ENCODE measurements at places on chromosomes 5 and 9.

- no peak for DNase-seq
Observed at GRCh38 chr9:137878146-137878941, 762 bp downstream of the CACNA1B start.

DNA sequence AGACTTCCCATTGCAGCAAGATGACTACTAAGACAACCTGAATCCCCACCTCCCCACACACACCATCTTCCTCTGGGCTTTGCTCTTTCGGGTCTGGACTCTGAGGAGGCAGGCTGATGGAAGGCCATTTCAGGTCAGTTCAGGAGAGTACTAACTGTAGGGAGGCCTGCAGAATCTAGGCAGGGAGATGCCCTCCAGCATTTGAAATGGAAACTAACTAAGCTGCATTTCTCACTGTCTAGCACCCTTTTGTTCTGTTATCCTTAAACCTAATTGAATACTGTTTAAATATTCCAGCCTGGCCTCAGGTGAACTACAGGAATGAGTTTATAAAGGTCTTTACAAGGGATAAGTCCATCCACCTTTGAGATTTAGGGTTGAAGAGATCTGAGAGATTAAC, 4.9 kb upstream of the TBCA start:
- no peak for DNase-seq

- no peak for DNase-seq
Observed at GRCh38 chr5:139120521-139120920, 77.6 kb downstream of the SIL1 start.

DNA sequence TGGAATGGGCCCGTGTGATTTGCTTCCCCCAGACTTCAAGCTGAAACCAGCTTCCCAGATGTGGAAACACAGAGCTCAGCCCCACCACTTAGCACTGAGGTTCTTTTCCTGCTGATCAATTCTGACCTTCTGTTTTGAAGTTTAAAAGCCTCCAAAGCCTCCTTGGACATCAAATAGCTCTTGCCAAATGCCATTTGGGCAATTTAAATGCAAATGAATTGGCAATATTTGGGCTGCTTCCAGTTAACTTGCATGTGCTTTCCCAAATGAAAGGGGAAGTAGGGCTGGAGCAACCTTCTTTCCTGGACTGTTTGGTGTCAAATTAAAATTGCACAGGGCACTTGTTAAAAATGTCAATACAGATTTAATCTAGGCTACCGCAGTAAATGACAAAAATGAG, 710.5 kb downstream of the TLR4 start:
- DNase-seq = no peak

- DNase-seq = no peak
Observed at GRCh38 chr5:96595300-96596090, 66.7 kb upstream of the CAST start.

- DNase-seq = no peak
Observed at GRCh38 chr5:61897251-61897650, 408.8 kb upstream of the KIF2A start.

DNA sequence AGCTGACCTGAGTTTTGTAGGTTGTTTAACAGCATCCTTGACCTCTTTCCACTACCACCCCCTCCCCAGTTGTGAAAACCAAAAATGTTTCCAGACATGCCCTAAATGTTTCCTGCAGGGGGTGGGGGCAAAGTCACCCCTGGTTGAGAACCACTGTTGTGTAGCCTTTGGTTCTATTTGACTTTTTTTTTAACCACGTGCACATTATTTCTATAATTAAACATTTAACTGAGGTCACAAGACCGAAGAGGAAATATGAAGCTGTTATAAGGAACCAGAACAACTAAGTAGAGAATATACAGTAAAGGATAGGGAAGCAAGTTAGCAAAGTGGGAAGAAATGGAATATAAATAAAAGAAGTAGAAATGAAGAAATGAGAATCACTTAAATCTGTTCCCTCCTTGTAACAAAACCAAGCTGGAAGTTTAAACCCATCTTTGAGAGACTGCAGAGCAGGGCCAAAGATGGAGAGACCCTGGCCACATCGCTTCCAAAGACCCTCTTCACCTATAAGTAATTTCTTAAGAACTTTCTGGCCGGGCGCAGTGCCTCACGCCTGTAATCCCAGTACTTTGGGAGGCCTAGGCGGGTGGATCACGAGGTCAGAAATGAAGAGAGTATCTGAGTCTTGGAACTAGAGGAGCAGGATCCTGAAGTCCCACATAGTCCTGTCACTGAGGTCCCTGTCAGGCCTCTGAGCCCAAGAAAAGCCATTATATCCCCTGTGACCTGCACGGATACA, 14.4 kb downstream of the SIT1 start:
- no peak for DNase-seq

GRCh38 chr5:86986837-86987236, 280.8 kb upstream of the RASA1 start:
- no peak for DNase-seq

DNA sequence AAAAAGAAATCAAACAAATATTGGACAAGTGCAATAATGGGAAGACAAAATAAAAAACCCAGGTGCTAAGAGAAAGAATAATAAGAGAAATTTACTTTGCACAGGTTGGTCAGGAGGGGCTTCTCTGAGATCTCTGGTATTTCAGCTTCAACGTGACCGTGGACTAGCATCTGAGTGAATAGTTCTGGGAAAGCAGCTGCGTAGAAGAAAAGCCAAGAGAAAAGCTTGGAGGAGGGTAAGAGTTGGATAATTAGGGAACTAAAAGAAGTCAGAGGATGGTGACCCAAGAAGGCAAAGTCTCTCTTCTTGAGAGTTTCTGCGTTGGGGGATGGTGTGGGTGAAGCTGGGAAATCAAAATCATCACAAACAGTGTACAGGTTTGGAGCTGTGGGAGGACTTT, 41.6 kb downstream of the YIPF5 start:
- DNase-seq = no peak

GRCh38 chr5:132098151-132098594, 24.6 kb downstream of the CSF2 start:
- DNase-seq = no peak

DNA sequence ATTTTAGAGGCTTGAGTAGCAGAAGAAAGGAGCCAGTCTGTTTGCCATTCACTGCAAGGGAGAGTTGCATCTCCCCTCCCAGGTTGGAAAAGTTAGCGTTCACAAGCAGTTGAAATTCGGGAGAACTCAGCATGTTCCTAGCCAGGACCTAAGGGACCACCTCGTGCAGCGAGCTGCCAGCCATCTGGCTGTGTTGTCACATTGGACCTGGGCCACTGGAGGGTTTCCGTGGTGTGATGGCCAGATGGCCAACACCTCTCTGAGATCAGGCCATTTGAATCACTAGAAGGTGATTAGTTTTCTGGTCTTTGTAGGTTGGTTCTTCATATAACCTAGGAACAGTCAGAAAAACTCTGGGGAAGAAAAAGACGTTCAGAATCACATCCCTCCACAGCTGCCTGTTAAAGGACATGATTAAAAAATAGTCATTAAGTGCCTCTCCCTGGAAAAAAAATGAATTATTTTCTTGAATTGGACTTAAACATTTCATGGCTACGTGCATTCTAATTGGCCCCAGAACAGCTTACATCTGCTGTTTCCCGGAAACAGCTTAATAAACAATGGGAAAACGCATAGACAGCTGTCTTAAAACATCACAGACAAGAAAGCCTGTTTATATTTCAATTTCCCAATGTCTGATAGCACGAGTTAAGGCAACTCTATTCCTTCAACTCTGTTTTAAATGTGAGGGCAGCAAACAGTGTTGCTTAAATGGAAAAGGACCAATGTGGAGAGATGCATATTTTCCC, 303.9 kb downstream of the TENT4A start:
- DNase-seq = peak; percentile 23

GRCh38 chr9:69218166-69218565, 44.1 kb downstream of the TJP2 start:
- DNase-seq = no peak

DNA sequence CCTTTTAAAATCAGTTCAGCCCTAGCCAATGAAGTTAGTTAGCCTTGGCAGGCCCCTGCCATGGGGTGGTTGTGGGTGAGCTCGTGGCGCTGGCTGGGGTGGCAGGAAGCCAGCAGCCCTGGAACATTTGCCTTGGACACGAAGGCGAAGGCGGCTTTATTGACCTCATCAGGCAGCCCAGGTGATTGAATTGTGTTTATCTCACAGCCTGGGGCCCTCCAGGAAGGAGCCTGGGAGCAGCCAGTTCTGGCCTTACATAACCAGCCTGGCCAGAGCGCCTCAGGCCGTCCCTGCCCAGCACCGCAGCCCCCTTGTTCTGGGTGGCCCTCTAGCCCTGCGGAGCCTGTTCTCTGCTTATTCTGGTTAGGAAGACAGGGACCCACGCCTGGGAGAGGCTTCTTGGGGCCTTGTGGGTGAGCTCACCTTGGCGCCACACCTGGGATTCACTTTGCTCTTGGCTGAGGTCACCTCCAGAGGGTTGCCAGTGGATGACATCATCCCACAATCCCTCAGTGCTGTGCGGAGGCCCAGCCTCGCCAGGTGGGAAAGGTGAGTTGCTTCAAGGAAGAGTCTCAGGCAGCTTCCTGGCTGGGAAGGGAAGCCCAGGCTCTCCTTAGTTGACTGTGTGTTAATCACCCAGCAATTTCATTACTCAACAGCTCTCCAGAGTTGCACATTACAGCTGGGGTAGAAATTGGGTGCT, 54.4 kb upstream of the RPL26L1 start:
- no peak for DNase-seq

DNA sequence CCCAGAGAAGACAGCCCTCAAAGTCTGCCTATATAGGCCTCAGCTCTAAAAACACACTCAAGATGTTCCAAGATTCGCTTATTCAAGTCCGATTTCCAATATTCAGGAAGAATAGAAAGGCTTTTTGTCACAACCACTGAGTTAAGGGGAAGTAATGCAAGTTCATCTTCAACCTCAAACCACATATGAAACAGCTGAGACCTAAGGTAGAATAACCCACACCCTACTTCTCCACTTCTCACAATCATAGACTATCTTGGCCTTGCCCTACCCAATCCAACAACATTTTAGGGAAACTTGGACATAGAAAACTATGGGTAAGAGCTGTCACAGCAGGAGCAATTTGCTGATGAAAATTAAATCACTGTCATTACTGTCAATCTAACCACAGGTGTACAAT, 152.0 kb upstream of the LRRTM2 start:
- DNase-seq = no peak

- DNase-seq = no peak
Observed at GRCh38 chr5:56746553-56747339, 68.6 kb upstream of the MAP3K1 start.

GRCh38 chr5:32390819-32391591, 53.5 kb downstream of the ZFR start:
- DNase-seq = no peak

- no peak for DNase-seq
Observed at GRCh38 chr5:90099099-90099498, 310.5 kb downstream of the CETN3 start.

GRCh38 chr5:56449071-56449640, 216.0 kb upstream of the ANKRD55 start:
- no peak for DNase-seq

DNA sequence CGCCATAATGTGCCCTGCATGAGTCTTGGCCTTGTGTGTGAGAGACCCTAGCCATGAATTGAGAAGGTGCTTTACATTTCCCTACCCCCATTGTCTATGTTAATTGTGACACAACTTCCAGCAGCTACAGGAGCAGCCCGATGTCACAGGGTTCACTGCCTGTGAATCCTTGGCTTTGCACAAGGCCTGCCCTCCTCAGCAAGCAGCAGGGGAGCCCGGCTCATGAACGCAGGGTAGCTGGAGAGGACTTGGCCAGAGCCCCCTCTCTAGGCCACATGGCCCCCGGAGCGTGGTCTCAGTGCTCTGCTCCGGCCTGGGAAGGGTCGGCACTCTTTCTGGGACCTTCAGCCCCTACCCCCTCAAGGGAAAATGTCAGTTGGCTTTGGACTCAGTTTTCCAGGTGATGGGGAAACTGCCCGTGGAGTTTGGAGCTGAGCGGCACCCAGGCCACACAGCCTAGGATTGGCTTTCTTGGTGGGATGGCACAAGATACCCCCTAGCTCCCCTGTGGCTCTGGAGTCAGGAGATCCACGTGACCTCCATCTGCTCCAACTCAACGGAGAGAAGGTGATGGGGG, 160.8 kb downstream of the DAB2IP start:
- no peak for DNase-seq

DNA sequence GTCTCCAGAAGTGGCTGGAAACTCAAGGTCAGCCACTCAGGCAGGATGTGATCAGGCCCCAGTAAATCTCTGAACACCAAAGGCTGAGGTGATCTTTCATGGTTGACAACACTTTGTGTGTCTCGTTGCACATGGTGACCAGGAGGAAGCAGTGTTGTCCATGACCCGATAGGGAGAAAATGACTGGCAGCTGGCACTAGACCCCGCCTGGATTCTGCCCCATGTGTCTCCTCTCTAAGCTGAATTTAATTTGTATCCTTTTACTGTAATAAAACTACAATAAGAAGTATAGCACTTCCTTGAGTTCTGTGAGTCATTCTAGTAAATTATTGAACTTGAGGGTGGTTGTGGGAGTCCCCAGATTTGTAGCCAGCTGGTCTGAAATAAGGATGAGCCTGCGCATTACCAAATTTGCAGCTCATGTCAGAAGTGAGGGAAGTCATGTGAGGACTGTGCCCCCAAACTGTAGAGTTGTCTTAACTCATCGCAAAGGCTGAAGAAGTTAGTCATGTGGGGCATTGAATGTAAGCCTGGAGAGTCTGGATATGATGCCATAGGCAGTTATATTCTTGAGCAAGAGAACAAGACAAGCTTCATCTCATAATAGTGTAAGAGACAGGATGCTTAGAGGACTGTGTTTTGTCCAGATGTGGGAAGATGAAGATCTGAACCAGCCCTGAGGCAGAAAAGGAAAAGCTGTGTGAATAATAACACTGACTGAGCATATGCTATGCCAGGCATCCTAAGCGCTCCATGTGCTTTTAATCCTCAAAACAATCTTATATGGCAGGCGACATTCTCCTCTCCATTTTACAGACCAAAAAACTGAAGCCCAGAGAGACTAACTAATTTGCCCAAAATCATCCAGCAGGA, 55.9 kb downstream of the TMEM215 start:
- DNase-seq = no peak

GRCh38 chr9:84781458-84781857, 111.9 kb downstream of the NTRK2 start:
- no peak for DNase-seq

DNA sequence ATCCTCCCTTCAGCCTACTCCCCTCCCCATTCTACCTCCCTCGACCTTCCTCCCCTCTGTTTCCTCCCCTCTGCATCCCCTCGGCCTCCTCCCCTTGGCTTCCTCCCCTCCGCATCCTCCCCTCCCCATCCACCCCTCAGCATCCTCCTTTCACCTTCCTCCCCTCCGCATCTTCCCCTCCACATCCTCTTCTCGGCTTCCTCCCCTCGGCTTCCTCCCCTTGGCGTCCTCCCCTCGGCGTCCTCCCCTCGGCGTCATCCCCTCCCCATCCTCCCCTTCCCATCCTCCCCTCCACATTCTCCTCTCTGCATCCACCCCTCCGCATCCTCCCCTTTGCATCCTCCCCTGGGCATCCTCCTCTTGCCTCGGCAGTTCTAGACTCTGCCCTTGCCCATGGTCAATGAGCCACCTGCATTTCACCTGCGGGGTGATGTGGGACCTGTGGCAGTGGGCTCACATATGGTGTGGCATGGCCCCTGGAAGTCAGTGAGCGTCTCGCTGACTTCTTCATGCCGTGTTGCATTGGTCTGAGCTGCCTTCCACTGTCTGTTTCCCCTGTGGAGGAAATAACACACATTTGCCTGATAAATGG, 113.0 kb downstream of the WNK2 start:
- no peak for DNase-seq

GRCh38 chr9:116390303-116391228, 237.0 kb downstream of the PAPPA start:
- DNase-seq = no peak

Data from C1 segment of cervical spinal cord (tissue), 14 donors.